Stimulated activated CD4-positive, alpha-beta T cell treated with anti-CD3 and anti-CD28 coated beads, Interleukin-1b, Interleukin-23, amount 100 ng/mL, for 4 hours (primary cell): ENCODE measurements at places on chromosomes 16 and 17.

GRCh38 chr16:2586901-2587480 is 49.2 kb downstream of the PDPK1 start:
- no peak for DNase-seq

DNA sequence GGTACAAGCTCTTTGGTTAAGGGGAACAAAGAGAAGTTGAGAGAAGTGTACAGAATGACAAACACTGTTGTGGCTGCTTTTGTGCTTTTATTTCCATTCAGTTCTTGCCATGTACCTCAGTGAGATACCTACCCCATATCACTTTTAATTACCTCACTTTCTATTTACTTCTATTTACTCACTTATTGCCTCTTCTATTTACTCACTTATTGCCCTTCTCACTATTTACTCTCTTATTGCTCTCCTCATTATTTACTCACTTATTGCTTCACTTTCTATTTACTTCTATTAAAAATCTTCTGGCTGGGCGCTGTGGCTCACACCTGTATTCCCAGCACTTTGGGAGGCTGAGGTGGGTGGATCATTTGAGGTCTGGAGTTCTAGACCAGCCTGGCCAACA is 41.9 kb downstream of the MBTD1 start:
- no peak for DNase-seq

DNA sequence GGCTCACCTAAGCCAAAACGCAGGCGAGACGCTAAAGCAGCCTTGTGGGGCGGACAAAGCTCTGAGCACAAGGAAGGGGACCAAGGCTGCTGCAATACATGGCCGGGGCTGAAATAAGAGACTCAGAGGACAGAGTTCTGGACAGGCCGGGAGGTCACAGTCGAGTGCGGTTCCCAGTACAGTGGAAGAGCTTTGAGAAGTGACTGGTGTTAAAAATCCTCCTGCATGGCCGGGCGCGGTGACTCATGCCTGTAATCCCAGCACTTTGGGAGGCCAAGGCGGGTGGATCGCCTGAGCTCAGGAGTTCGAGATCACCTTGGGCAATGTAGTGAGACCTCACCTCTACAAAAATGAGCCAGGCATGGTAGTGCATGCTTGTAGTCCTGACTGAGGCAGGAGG is 10.5 kb downstream of the TTYH2 start:
- no peak for DNase-seq

GRCh38 chr16:4087099-4087885 is 28.9 kb downstream of the ADCY9 start:
- no peak for DNase-seq

DNA sequence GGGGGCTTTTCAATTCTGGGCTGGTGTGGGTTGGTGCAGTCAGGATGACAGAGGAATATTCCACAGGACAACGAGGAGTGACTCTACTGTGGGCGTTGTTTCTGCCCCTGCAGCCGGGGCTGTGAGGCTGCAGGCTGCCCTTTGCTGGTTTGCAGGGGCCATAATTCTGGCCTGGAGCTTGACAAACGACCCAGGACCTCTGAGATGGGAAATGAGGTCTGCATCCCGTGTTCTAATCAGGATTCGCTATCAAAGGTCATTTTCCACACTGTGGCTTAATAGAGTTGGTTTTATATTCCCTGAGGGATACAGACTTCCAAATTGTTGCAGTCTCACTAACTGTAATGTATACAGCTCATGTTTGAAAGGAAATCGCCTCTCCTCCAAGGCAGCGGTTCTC is 180.9 kb downstream of the RPTOR start:
- no peak for DNase-seq

GRCh38 chr16:75244844-75245758 is 6.3 kb downstream of the BCAR1 start:
- DNase-seq = no peak

DNA sequence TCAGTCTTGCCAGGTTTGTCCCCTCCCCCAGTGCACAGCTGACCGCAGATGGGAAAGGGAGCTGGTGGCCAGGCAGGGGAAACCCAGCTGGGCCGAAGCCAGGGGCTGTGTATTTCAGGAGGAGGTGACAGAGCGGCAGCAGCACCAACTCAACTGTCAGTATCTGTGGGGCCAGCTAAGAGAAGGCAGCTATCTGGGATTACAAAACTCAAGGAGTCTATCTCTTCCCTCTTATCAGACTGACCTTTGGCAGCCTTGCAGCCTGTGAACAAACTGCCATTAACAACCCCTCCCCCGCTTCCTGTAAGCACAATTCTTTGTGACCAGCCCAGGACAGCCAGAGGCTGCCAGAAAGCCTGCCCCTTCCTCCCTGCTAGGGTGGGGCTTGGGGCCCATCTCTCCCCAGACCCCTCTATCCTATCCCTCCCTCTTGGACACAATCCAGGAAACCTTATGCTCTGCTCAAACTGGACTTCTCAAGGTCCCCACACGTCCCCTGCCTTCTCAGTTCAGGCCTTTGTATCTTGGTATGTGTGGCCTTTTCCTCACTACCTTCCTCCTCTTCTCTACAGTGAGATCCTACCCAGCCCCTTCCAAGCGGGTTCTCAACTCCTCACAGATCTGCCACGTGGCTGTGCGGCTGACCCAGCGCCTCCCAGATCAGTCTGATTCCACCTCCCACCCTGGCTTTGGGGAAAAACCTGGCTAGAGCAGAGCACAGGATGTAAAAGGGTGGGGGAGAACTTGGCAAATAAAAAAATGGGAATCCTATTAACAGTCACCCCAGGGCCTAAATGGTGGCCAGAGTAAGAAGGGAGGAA is 10.5 kb downstream of the ST3GAL2 start:
- DNase-seq = peak; percentile 29

DNA sequence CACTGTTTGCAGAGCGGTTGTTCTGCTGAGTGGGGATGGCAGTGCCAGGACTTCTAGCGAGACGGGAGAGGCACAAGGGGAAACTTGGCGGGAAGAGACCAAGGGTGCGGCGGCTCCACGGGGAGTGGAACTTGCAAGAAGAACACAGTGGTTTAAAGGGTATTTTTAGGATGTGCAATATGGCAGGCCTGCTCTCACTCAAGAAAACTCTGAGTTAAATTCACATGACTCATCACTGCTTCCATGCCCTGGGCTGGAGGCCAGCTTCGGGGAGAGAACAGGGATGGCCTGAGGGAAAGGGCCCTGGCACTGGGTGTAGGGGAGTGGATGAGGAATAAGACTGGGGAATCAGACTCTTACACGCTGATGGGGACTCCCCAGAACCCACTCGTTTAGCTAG is 13.3 kb upstream of the CD300LD start:
- no peak for DNase-seq

DNA sequence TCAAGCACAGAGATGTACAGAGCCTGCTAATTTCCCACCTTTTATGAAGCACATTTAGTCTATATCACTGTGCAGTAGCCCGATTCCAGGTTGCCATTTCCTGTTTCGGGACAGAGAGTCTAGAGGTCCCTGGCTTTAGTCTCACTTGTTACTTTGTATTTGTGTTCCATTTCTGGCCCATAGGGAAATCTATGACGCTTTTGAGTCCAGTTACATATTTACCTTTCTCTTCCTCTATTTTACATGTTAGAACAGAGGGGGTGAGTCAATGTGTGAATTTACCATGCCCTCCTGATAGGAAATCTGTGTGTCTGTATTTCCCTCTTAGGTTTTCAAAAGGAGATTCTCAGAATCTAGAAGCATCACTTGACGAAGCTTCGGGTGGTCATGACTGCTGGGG is 227.1 kb upstream of the ZFHX3 start:
- DNase-seq = no peak

- no peak for DNase-seq
Observed at GRCh38 chr16:85774811-85775210, 23.9 kb upstream of the C16orf74 start.

GRCh38 chr17:74176546-74177001 is 26.9 kb upstream of the RPL38 start:
- peak; percentile 12 for DNase-seq

- no peak for DNase-seq
Observed at GRCh38 chr16:16830401-16830800, 451.5 kb downstream of the NPIPA7 start.

DNA sequence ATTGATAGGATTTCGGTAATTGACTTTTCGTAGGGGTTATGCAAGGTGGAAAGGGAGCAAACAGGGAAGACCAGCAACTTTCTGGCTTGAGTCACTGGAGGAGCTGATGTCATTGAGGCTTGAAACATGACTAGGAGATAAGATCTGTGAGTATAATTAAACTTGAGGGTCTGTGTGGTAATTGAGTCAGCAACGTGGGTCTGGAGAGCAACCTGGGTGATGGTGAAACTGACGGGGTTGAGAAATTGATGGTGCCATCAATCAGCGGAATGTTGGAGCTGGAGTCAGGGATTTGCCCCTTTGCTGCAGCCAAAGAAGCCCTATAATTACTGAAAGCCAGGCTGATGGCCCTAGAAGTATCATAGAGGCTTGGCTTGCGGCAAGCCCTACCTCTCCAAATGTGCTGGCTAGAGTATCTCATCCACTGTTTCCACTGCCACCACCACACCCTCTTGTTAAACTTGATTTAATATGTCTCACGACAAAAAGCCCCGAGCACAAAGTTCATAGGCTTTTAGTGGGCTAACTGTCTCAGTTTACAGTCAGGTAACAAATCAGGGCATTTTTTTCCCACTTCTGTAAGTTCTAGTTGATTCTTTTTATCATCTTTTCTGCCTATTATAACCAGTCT is 186.9 kb upstream of the ELAC2 start:
- no peak for DNase-seq

GRCh38 chr16:30665155-30665829 is 7.1 kb downstream of the FBRS start:
- no peak for DNase-seq

DNA sequence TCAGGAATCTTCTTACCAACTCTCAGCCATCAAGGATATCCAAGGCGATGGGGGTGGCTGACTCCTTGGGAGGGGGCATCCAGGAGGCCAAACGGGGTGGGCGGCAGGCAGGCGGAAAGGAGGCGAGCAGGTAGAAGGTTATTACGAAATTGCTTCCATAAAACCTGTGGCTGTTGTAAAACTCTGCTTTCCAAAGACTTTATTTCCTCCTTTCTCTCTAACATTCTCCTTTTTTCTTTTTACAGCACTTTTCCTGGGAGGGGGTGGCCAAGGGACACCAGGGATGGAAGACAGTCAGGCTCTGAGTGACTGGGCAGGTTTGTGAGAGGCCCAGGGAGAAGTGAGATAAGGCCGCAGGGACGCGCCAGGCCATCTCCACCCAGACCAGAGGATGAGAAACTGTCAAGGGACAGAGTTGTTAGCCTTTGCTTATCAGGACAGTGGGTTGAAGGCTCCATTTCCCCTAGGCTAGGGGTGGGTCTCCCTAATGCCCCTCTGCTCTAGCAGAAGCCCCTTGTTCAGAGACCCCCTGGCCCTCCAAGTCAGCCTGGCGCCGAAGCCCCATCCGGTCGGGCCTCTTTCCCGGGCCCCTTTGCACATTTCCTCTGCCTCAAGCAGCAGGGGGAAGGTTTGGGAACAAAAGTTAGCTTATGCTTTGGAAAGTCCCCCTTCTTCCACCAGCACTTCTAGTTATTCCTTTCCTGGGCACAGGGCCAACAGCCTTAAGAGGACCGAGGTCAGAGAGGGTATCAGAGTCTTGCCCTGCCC is 5.0 kb upstream of the HOXB9 start:
- DNase-seq = no peak

- no peak for DNase-seq
Observed at GRCh38 chr17:1474402-1475189, 17.9 kb downstream of the MYO1C start.

DNA sequence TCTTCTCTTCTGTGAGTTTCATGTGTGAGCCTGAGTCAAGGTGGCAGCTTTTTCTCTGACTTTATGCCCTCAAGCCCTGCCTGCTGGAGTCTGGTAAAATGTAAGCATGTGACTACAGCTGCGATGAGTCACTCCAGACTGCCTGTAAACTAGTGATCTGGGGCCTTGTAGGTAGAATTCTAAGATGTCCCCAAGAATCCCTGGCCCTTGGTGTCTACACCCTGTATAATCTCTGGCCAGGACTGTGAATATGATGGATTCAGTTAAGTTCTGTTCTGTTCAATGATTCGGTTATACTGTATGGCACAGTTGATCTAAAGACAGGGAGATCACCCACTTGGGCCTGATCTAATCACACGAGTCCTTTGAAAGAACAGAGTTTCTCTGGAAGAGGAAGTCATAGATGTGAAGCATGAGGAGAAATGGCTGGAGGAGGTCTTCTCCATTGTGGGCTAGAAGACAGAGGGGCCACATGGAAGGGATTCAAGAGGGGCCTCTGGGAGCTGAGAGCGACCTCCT is 29.8 kb downstream of the PRSS54 start:
- no peak for DNase-seq

GRCh38 chr17:52160136-52160567 is 1.6 kb upstream of the CA10 start:
- DNase-seq = no peak

- DNase-seq = peak; percentile 45
Observed at GRCh38 chr16:66476328-66477027, 49.4 kb downstream of the BEAN1 start.

- no peak for DNase-seq
Observed at GRCh38 chr17:10556301-10557005, 7.0 kb upstream of the MYH2 start.

DNA sequence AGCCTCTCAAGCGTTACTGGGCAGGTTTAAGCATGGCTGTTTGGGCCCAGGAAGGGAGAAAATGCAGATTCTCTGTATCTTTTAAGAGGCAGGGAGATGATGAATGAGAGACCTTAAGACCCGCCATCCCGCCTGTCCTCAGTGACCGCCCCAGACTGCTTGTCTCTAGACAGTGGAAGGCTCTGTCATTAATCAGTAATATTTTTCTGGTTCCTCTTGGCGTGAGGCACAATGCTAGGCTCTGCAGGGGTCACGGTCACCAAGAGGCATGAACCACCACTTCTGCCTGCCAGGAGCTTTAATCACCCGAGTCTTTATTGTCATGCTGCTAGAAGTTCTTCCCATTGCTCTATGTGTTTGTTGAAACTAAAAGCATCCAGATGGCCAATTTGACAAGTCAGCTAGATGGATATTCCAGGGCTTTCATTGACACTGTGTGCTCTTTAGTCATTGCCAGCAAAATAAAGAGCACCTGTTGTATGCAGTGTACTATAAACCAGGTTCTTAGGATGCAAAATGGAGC is 3.2 kb downstream of the SLC6A2 start:
- no peak for DNase-seq

DNA sequence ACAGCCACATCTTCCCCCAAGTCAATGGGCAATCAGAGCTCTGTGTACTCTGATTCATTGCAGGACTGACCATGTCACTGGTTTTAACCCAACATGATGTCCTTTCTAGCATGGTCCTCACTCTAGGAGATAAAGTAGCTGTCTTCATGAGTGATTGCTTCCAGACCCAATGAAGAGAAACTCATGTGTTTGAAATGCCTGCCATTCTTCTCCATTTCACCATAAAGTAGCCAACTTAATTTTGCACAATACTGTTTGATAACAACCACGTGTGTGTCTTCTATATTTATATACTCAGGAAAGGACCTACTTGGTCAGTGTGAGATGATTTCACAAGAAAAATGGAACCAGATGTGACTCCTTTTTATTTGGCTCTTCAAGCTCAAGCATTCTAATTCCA is 172.5 kb downstream of the AXIN2 start:
- DNase-seq = no peak

GRCh38 chr16:87391324-87391949 is 699 bp upstream of the MAP1LC3B start:
- DNase-seq = no peak

GRCh38 chr17:3542410-3543088 is 15.1 kb downstream of the TRPV3 start:
- DNase-seq = no peak
